ENCODE measurements at places on chromosomes 1 and 21.

- no peak for DNase-seq
These were observed 2.0 kb upstream of the ST3GAL3 start for GRCh38 chr1:43705334-43705733.

GRCh38 chr21:36027347-36027746, 33.0 kb downstream of the SETD4 start:
- no peak for DNase-seq

GRCh38 chr1:213120386-213120785, 69.3 kb downstream of the RPS6KC1 start:
- DNase-seq = no peak

- DNase-seq = no peak
These were observed 5.2 kb downstream of the TBX15 start for GRCh38 chr1:118982821-118983557.

DNA sequence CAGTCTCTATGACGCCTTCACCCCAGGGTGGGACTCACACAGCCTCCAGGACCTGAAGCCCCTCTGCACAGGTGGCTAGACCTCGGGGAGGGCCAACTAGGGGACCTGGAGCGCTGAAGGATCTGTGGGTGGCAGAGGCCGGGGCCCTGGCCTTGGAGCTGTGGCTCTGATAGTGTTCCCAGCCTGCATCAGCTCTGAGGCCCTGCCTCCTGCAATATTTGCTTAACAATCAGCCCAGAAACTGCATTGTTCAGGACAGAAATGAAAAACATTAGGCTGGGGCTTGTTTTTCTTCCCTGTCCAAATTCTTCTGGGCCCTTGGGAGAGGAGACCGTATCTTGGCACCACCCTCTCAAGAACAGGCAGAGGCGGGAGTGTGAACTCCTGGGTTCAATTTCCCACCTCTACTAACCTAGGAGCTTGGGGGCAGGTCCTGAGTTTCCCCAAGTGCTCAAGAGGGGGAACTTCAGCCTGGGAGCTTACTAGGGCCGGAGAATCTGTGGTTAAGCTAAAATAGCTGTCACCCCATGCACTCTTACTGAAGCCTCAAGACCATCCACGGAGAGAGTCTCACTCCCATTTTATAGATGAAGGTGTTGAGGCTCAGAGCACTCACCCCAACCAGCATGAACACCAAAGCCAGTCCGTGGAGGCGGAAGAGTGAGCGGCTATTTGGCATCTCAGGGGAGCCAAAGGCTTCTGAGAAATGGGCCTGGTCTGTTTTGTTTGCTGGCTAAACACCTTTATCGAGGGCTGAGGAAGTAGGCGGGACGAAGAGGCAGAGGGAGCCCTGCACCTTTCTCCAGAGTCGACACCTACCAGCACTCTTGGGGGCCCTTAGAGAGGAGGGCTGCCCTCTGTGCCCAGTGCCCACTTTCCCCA, 18.8 kb upstream of the CASZ1 start:
- DNase-seq = no peak

DNA sequence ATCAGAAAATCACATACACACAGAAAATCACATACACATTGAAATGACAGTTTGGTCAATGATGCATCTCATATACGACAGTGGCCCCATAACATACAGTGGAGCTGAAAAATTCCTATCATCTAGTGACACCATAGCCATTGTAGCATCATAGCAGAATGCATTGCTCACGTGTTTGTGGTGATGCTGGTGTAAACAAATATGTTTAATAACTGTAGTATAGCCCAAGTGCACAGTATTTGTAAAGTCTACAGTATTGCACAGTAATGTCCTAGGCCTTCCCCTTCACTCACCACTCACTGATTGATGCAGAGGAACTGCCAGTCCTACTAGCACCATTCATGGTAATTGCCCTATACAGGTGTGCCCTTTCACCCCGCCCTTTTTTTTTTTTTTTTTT, 30.1 kb upstream of the RUNX1 start:
- DNase-seq = no peak

GRCh38 chr1:231603598-231604275, 22.9 kb upstream of the DISC1 start:
- no peak for DNase-seq

DNA sequence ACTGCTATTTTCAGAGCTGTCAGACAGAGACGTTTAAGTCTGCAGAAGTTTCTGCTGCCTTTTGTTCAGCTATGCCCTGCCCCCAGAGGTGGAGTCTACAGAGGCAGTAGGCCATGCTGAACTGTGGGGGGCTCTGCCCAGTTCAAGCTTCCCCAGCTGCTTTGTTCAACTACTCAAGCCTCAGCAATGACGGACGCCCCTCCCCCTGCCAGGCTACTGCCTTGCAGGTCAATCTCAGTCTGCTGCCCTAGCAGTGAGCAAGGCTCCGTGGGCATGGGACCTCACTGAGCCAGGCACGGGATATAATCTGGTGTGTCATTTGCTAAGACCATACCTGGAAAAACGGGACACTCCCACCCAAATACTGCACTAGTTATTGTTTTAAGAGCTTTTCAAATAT, 219.7 kb downstream of the BRINP3 start:
- DNase-seq = no peak

GRCh38 chr1:117014209-117014608, 12.6 kb downstream of the CD101 start:
- no peak for DNase-seq

GRCh38 chr1:216531263-216532239, 108.3 kb upstream of the USH2A start:
- no peak for DNase-seq

GRCh38 chr1:232629250-232630046, 485 bp downstream of the SIPA1L2 start:
- DNase-seq = no peak

DNA sequence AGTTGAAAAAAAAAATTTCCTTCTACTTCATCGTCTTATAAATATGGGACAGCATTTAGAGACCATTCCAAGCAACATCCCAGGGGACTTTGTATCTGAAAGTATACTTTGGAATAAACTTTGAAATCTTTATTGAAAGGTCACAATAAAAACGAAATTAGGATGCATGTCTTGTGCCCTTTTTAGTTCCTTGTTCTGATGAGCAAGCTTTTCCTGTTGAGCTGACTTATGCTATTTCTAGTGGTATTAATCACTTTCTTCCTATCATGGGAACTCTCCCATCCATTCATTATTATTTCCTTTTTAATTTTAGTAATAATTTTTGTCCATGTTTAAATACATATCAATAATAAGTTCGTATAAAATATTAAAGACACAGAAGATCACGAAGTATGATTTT, 4.0 kb upstream of the GBP2 start:
- DNase-seq = no peak

DNA sequence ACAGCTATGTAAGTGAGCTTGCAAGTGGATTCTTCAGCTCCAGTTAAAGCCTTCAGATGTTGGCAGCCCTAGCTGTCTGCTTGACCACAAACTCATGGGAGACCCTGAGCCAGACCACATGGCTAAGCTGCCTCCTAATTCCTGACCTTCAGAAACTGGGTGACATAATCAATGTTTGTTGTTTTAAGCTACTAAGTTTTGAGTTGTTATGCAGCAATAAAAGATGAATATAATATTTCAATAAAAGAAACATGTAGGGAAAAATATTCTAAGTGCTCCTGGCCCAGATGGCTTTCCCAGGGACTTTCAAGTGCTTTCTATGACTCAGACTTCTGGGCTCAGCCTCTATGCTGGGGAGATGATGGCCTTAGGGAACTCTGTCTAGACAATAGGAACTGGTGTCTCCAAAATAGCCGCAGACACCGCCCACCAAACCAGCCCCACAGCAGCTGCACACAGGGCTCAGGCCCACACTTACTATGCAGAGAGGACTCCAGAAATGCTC, 20.3 kb upstream of the AZIN2 start:
- DNase-seq = peak; percentile 88

- no peak for DNase-seq
These were observed 9.8 kb upstream of the CR1 start for GRCh38 chr1:207486198-207486597.

DNA sequence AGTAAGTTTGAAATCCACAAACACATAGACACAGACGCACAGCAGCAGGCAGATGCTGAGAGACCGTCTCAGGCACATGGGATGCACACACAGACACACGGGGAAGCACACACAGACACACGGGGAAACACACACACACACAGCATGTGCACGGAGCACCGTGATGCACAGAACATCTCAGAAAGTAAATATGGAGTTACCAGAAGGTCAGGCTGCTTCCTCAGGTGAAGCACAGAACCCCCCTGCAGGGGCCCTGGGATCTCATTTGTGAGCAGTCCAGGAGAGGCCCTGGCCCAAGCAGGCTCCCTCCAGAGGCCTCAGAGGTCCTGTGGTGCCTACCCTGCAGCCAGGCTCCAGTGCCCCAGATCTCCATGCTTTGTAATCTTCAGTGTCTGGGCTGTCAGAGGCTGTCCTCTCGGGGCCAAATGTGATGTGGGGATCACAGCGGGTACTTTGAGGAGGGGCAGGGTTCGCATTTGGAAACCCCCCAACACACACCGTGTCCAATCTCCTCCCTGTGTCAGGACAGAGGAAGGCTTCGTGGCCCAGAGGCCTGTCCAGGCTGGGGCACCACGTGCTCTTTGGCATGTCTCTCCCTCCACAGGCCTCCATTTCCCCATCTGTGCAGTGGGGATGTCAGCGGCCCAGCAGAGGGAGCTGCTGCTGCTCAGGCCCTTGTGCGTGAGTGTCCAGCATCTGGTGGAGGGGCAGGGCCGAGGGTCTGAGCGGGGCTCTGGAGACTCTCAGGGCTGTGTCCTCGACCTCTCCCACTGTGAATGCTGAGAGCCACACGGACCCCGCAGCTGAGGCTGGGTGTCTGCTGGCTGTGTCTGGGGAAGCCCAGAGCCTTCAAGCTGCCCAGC, 23.0 kb upstream of the PRSS38 start:
- DNase-seq = no peak

- DNase-seq = peak; percentile 63
These were observed 95.6 kb downstream of the ASH1L start for GRCh38 chr1:155466996-155467395.

DNA sequence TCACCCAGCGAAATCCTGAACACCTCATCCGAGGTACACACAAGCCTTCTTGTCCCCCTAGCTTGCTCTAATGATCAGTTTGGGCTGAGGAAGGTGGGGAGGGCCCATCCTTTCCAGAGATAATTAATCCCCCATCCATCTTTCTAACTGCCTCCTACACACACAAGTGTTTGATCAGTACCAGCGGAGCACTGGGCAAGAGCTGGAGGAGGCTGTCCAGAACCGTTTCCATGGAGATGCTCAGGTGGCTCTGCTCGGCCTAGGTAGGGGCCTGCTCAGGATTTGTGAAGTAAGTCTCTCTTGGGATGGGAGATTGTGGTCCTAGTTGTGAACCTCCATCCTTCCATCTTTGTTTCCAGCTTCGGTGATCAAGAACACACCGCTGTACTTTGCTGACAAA, 5.8 kb downstream of the ANXA9 start:
- DNase-seq = no peak

DNA sequence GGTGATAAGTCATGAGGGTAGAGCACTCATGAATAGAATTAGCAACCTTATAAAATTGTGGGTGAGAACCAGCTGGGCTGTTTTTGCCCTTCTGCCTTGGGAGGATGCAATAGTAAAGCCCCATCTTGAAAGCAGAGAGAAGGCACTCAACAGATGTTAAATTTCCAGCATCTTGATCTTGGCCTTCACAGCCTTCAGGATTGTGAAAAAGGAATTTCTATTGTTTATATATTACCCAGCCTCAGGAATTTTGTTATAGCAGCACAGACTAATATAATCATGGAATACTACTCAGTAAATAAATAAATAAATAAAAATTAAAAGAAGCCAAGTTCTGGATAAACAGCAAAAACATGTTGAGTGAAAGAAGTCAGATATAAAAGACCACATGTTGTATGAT, 175.2 kb downstream of the KCNT2 start:
- DNase-seq = no peak

- no peak for DNase-seq
These were observed 2.0 kb upstream of the LHX4 start for GRCh38 chr1:180227861-180228647.

DNA sequence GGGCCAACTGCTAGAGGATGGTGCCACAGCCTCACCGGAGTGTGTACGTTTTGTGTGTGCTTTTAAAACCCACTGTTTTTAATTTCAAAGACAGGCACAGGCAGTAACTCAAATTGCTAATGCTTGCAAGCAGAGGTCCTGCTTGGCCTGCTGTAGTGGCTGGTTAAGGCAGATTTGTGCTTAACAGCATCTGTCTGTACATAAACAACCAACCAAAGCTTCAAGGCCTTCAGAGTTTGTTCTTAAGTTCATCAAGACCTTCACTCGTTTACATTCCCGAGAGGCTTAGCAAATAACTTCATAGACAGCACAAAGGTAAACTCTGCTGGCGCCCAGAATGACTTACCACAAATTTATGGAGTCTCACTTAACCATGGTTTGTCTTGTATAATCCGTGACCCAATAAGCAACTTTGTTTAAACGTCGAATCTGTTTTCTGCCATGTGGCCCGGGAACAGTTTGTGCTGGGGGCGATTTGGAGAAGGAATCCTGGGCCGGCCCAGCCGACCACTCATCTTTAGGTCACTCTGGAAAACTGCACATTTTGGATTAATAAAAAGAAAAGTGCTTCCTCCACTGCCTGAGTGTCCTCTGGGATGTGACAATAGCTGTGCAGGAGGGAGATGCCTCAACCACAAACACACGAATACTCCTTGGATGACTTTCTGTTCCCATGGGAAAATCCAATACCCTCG, 58.1 kb downstream of the CAPZB start:
- no peak for DNase-seq

DNA sequence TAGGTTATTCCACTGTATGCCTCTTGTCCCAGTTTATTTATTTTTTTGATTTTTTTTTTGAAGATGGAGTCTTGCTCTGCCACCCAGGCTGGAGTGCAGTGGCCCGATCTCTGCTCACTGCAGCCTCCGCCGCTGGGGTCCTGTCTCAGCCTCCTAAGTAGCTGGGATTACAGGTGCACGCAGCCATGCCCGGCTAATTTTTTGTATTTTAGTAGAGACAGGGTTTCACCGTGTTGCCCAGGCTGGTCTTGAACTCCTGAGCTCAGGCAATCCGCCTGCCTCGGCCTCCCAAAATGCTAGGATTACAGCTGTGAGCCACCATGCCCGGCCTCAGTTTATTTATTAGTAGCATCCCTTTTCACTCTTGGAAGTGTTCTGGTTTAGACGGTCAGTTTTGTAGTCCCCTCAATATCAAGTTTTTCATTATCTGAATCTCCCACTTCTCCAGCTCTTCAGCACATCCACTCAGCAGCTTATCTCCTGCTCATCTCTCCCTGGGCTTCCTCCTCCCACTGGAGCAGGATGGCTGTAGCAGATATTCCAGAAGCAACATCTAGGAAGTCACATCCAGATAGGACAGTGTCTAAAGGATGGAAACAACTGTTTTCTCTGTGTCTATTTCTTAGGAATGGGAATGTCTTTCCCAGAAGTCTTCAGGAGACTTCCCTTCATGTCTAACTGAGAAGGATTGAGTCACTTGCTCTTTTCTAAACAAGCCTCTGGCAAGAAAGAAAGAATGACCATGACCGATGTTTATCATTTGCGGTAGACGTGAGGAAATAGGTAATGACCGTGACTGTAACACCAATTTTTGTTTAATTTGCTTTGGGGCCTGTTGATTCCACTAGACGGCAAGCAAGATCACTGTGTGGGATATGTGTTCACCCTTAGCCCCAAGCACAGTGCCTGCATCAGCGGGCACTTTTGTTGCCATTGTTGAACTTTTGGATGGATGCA, 14.4 kb downstream of the CCDC190 start:
- no peak for DNase-seq

All from AG04449 (cell line).